ENCODE measurements at places on chromosomes 13 and 19. TPM values are rescaled to one million over a fixed set of nuclear protein-coding genes. Genes with fewer than 3 reads are reported as not detected.

DNA sequence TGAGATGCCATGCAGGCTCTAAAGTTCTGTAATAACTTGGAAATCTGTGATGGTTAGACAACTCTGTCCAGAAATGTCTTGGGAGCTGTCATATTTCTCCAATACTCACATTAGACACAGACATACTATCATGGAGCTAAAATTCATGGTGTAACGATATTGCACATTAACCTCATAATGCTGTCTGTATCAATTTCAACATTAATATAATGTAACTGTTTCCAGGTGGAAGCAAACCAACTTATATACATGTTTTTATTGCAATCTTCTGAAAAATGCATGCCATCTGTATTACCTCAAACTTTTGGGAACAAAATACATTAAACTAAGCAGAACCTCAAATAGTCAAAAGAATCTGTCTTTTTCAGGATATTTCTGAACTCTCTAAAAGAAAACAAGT lies 14.7 kb upstream of the SPART start:
- no peak for DNase-seq

- DNase-seq, result no peak
Observed at GRCh38 chr13:40790154-40790616, 774 bp downstream of the SLC25A15 start.

The ZNF93 gene
- total RNA-seq, result 6.8 TPM

The FSD1 gene
- 61.1 TPM for total RNA-seq

All from A172 (cell line).